Inflammatory macrophage (primary cell): ENCODE measurements at places on chromosomes 3 and 15.

- DNase-seq = no peak
Observed at GRCh38 chr15:40960925-40961324, 7.7 kb downstream of the CHAC1 start.

- no peak for DNase-seq
Observed at GRCh38 chr3:21585216-21585740, 165.7 kb downstream of the ZNF385D start.

DNA sequence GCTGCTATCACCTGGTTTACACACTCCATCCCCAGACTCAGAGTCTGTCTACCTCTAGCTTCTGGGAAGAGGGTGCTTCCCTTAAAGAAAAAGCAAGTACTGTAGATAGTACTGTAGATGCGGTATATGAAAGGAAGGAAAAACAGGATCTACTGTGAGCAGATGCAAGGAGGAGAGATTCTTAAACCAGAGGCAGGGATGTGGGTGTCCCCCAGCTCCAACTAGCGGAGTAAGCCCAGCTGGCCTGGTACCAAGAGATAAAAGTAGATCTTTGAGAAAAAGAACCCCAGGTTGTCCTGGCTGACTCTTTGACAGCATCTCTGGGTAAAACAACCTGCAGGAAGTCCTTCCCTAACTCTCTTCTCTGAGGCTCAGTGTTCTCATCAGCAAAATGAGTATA is 523.7 kb upstream of the PROK2 start:
- no peak for DNase-seq

DNA sequence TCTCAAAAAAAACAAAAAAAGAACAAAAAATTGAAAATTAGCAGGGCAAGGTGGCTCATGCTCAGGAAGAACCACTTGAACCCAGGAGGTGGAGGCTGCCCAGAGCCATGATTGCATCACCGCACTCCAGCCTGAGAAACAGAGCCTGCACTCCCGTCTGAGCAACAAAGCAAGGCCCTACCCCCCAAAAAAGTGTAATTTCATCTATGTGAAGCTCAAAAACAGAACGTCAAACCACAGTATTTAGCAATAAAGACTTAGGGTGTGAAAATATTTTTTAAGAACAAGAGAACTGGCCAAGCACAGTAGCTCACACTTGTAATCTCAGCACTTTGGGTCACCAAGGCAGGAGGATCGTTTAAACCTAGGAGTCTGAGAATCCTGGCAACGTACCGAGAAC is 38.2 kb downstream of the STAG1 start:
- peak; percentile 85 for DNase-seq

GRCh38 chr15:28861031-28861534 is 12.6 kb upstream of the GOLGA6L7 start:
- peak; percentile 13 for DNase-seq

GRCh38 chr15:55601374-55601773 is 13.2 kb upstream of the PYGO1 start:
- no peak for DNase-seq

- no peak for DNase-seq
Observed at GRCh38 chr3:177917234-177917861, 618.9 kb upstream of the KCNMB2 start.

GRCh38 chr15:89723031-89723430 is 28.0 kb downstream of the MESP1 start:
- no peak for DNase-seq

DNA sequence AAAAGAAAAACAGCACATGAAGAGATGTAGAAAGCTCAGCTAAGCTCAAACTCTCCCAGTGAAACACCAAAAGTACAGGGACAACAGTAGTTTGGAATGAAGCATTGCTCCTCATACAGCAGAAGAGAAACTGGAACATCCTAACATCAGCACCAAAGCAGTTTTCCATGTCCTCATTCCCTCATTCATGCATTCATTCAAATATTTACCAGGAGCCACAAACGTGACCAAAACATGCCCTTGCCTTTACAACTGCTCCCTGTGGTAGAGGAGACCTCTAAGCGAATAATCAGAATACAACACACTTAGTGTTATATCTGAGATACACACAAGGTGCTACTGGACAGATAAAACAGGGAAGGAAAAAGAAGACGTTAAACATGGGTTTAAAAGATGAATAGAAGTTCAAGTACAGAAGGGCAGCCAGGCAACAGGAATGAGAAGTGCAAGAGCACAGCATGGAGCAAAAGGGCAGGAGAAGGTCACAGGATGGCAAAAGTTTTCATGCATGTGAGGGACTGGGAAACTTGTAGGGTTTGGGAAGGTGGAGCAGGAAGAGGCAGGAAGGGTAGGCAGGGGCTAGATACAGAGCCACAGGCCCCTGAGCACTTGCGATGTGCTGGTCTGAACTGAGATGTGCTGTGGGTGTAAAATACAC is 58.5 kb upstream of the LMCD1 start:
- DNase-seq = no peak

DNA sequence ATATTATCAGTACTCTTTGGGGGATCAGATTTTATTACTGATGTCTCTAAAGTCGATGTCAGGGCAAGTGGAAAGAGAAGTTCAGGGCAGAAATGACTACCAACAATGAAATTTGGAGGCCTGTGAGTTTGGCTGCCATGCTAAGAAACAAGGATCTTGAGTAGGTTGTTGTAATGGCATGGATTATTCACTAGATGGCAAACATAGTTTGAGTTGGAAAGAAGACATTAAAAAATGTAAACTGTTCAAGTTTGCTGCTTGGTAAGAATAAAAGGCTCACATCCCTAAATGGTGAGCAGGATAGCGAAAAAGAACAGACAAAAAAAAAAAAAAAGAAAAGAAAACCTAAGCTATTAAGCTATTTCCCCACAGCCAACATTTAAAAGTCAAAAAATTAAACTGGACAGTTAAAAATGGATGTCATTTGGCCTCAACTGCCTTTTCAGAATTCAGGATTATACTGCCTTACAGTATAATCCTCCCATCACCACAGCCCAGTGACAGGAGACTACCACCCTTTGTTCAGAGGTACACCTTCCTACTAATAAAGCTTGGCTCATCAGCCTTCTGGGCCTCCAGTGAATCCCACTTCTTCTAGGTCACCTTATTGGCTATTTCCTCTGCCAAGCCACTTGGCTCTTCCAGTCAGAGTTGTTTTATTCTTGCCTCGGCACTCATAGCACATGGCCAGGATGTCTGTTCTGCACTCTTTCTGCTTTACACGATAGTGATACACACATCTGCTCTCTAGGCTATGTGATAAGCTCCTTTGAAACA is 163.7 kb downstream of the PLD1 start:
- peak; percentile 20 for DNase-seq

- no peak for DNase-seq
Observed at GRCh38 chr3:178546079-178546478, 9.8 kb downstream of the KCNMB2 start.

DNA sequence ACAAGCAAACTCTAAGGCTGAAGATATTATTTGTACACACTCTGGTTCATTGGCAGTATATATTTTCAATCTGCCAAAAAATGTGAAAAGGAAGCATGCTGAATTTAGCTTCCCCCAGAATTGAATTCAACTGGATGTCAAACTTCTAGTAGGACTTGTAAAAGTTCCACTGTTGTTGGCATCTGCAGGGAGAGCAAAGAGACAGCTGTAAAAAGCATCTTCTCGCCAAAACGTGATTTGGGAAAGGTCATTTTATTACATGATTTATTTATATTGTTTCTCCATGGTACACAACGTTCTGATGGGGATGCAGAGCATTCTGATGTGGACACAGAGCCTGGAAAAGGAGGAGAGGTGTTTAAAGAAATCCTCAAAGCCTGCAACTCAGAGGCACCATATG is 196.7 kb upstream of the ADAMTS9 start:
- no peak for DNase-seq

GRCh38 chr3:196995027-196995426 is 26.4 kb upstream of the PIGZ start:
- DNase-seq = no peak

- DNase-seq = no peak
Observed at GRCh38 chr15:89482139-89482538, 14.2 kb downstream of the RHCG start.

DNA sequence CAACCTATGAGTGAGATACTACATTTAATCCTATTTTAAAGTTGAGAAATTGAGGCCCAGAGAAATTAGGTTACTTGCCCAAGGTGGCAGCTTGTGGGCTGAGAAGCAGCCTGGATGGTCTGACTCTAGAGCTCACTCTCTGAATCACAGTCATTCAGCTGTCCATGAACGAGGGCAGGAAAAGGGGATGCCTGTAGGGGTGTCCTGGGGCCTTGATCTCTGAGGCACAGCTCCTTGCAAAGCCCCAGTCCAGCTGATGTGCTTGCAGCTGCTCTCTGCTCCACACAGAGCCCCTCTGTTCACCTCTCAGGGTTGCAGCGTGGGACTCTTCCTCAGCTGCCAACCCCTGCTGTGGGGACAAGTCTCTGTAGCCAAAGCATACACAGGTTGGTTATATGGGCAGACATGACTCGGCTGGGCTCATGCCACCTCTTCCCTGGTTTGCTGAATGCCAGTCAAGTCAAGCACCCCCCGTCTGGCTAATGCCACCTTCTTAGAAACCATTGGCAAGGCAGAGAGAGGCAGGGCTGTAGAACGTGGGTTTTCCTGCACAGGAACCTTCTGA is 56.8 kb downstream of the GASK1A start:
- no peak for DNase-seq

GRCh38 chr15:95875121-95875643 is 455.3 kb upstream of the NR2F2 start:
- DNase-seq = peak; percentile 75

GRCh38 chr3:20235796-20236195 is 49.8 kb upstream of the SGO1 start:
- DNase-seq = no peak

- DNase-seq = no peak
Observed at GRCh38 chr15:65130941-65131340, 2.7 kb downstream of the PDCD7 start.

DNA sequence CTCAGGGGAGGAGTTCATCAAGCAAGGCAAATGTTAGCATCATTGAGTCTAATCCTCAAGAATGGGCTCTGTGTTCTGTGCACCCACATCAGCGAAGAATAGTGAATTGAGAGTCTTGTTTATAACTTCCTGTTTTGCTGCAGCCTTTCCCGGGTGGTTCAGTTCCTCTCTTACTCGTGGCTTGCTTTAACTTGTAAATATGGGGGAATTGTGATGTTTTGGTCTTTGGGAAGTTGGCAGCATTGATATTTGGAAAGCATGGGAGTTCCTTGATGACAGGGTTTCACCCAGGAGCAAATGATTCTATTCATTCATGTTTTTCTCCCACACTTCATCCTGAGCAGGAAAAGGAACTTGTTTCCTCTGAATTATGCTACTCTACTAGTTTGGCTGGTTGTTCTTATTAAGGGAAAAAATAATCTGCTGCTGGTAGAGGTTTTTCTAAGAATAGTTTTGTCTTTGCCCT is 40.4 kb downstream of the GPD1L start:
- DNase-seq = peak; percentile 68

- DNase-seq = no peak
Observed at GRCh38 chr15:95845862-95846515, 484.5 kb upstream of the NR2F2 start.

- DNase-seq = no peak
Observed at GRCh38 chr3:129107793-129108192, 13.8 kb downstream of the RAB43 start.

- peak; percentile 60 for DNase-seq
Observed at GRCh38 chr3:126752303-126753190, 48.5 kb downstream of the CHCHD6 start.

GRCh38 chr3:32438596-32439344 is 47.1 kb downstream of the CMTM7 start:
- DNase-seq = no peak

DNA sequence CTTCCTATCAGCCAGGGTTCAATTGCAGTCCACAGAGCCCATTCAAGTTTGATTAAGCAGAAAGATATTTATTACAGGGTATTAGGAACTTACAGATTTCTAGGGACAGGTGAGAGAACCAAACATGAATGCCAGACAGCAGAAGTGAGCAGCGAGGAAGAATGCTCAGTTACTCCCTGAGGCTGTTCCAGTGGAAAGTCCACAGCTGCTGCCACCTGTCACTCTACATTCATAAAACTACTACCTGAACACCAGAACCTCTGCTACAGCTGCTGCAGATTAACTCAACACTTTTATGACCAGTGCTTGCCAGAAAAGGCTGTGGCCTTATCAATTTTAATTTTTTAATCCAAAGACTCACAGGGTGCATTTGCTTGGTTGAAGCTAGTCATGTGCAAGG is 325.4 kb upstream of the ONECUT1 start:
- DNase-seq = no peak

DNA sequence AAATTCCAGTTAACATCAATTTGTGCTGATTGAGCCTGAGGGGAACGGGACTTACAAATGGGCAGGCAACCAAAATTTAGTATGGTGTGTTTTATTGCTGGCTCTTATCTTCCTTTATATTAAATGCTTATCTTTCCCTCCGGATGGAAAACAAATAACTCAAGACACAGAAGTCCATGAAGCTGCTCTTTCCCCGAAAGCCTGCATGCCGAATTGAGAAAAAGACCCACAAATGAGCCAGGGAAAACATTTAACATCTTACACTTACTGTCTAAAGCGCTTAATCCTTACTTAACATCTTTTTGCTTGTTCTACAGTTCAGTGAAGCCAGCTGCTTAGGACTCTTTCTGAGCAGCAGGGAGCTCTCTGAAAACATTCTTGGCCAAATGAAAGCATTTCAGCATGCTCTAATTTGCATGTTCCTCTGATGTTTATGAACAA is 49.5 kb downstream of the HEG1 start:
- no peak for DNase-seq

DNA sequence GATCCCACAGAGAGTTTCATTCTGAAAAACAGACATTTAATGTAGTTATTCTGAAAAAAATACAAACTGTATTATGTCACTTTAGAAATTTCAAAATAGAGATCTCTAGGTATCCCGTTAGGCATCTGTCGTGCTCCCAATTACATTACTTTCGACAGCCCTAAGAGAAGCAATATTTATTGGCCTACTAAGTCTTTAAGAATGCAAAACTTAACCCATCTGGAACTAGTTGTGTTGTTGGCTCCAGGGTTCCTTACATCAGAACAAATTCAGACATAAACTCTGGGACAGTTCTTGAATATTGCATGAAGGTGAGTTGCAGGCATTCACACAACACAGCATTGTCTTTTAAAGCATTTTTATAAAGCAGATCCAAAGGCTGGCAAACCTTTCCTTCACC is 498.4 kb downstream of the FHIT start:
- DNase-seq = no peak

GRCh38 chr15:67189326-67190051 is 65.0 kb downstream of the AAGAB start:
- DNase-seq = no peak

DNA sequence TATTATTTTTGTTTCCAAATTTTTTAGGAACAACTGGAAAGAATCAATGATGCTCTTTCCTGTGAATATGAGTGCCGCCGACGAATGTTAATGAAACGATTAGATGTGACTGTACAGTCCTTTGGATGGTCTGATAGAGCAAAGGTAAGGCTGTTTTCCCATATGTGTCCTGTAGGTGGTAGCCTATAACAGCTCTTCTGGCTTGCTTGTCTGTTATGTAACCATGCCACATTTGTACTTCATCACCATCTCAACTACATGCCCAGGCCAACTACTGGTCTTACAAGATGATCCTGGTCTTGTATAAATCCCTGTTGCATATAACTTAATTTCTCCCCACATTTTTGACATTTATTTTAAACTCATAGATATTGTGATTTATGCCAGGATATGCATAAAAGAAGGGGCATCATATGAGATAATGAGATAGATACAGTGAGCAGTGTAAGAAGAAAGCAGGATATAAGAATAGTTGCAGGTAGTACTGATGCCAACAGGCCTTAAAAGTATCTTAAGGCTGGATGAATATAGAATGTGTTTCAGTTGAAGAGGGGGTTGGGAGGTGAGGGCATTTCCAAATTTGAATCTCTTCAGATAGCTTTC is 20.3 kb downstream of the FAM98B start:
- DNase-seq = peak; percentile 59
